ENCODE measurements at places on chromosomes 7 and 10.

- DNase-seq: no peak
Observed at GRCh38 chr7:158805937-158806336, 23.4 kb downstream of the ESYT2 start.

DNA sequence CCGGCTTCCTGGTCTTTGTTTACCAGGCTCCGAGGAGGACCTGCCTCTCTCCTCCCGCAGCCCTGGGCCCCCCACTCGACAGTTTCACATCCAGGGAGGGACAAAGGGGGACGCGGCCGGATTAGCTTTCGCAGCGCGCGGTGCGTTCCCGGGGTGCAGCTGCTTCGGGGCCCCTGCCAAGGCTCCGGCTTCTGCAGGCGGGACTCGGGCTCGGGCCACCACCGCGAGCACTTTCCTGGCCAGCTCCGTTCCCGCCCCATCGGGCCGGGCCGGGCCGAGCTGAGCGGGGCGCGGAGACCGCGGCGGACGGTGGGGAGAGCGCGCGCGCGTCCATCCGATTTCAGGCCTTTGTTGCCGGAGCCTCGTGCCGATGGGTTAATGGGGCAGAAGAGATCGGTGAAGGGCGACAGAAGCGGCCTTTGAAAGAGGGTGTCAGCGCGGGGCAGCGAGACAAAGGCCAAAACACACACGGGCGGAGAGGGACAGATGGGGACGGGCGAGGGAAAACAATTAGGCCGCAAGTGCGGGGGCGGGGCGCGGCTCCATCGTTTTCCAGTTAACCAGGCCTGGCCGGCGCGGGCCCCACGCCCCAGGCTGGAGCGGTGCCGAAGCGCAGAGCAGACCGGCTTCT, 8.5 kb upstream of the UNCX start:
- no peak for DNase-seq

GRCh38 chr7:123275036-123275753, 75.4 kb upstream of the SLC13A1 start:
- DNase-seq: no peak

- no peak for DNase-seq
Observed at GRCh38 chr10:61634746-61635145, 28.0 kb upstream of the CABCOCO1 start.

DNA sequence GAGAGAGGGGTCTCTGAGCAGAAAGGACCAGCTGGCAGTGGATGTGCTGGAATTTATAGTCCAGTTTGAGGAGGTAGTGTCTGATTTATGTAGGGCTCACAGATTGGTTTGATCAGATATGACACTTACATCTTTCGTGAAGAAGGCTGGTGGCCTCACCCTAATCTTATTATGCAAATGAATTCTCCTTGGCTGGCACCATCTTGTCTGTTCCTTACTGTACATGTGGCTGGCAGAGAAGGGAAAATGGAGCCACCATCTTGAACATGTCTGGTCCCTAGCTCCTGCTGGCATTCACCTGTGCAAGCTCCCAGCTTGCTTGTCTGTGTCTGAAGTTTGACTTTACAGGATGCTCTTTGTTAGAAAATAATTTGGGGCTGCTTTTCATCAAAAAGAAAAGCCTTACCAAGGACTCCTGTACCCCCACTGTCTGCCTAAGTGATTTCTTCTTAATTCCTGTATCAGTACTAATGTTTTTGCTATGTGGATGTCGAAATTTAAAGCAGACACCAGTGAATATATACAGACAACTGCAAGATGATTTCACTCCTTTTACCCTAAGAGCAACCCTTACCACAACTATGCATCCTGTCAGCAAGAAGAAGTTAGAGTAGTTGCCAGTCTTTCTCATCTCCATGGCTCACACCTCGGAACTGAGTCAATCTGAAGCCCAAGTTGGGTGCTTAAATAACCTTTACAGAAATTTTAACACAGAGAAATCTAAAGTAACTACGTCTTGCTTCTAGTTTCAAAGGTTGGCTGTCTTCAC, 322.0 kb upstream of the SEMA3D start:
- DNase-seq: no peak

DNA sequence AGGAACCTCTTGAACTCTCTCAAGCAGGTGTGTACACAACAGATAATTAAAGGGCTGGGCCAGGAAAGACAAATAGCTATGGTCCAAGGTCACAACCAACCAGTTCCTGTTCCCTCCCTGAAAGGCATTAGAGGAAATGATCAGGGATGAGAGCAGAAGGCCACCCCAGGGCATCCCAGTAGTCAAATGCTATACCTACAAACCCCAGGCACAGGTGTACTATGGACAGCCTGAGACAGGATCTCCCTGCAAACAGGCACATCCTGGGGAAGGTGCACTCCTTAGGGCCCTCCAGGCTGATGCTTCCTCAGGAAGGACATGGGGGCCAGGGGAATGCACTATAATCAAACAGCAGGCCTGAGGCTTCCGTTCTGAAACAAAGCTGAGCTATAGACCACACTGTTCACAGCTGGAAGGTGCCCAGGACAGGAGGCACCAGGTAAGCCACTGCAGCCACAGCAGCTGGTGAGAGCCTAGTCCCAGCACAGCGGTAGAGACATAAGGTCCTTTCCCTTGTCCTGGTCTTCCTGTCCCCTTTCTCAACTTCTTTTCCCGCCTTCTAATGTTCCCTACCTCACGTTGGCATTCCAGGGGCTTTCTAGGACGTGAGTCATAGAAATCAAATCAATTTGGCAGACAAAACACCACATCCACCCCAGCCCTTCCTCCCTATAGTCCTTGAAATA, 13.3 kb downstream of the PARP12 start:
- DNase-seq: no peak

DNA sequence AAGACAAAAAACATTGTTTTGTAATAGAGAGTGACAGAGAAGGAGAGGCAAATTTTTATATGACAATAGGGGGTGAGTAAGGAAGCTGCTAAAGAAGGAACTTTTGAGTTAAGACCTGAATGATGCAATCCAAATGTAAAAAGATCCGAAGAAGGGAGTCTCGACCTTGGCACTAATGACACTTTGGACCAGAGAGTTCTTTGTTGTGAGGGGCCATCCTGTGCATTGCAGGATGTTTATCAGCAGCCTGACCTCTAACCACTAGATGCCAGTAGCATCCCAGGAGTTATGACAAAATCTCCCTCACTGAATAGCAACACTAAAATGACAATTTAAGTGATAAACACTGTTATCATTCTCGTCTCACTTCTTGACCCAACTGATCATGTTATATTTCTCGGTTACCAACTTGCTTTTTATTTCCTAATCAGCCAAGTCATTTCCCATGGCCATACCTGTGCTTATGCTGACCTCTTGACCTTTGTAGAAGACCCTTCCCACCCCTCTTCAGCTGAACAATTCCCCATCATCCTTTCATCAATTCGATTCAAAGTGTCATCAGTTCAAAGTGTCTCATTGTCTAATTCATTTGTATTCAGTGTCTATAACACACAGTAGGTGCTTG, 30.0 kb downstream of the DGKI start:
- no peak for DNase-seq

- no peak for DNase-seq
Observed at GRCh38 chr7:9097565-9098060, 664.2 kb downstream of the NXPH1 start.

- DNase-seq: no peak
Observed at GRCh38 chr10:19541299-19541698, 274.9 kb upstream of the PLXDC2 start.

GRCh38 chr7:141042222-141043193, 27.8 kb upstream of the MRPS33 start:
- no peak for DNase-seq

- DNase-seq: no peak
Observed at GRCh38 chr7:16061630-16062029, 359.7 kb downstream of the CRPPA start.

DNA sequence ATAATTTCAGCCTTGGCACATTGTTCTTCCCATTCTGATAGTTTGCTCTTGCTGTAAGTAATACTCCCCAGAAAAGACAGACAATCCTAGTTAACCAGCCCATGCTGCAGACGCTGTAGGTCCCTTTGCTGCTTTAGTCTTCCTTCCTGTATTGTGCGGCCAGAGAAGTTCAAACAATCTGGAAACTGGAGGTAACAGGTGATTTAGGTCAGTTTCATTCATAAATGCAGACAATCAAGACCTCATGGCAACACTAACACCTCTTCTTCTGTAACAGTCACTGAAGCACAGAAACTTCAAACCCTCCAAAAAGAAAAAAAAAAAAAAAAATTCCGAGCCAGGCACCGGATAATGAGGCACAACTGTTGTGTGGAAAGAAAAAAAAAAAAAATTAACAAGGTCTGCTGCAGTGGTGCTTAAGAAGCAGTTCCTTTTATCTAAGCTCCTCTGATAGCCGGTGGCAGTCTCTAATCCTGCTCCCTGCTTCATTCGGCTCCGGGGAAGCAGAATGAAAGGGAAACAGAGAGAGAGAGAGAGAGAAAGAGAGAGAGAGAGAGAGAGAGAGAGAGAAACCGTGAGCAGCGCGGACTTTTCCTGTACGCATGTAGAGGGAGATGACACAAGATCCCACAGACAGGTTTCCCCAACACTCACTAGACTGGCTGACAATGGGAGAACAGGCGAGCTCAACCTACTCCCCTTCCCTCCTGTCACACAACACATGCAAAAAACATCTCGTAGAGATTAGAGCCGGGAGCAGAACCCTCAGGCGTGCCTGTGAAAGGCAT, at the start of gene SEMA3A:
TSS of gene SEMA3A (minus strand) at position 306 of the 788 bp plus-strand sequence. CDS start at position 103, 203 bp downstream.
- no peak for DNase-seq

- no peak for DNase-seq
Observed at GRCh38 chr10:76012716-76013327, 581.4 kb downstream of the LRMDA start.

DNA sequence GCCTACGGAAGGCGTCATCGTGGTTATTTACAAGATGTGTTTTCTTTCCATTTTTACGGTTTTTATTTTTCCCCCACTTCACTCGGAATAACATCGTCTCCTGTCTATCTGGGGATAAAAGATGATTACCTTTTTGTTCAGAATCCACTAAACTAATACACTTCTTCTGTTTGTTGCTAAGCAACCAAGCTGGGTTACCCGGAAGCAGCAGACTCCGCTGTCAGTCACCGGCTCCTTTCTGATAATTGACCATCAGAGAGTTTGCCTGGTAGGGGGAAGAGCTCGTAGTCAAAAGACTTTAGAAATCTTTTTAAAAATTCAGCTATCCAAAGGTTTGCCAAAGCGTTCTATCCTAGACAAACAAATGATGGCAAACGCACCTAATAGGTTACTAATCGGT, 75.0 kb upstream of the SFMBT2 start:
- DNase-seq: no peak

GRCh38 chr10:44574596-44575480, 189.9 kb upstream of the CXCL12 start:
- no peak for DNase-seq

- DNase-seq: no peak
Observed at GRCh38 chr10:80690434-80690833, 152.7 kb downstream of the SH2D4B start.

GRCh38 chr10:112546474-112546873, 99.5 kb downstream of the VTI1A start:
- DNase-seq: no peak

DNA sequence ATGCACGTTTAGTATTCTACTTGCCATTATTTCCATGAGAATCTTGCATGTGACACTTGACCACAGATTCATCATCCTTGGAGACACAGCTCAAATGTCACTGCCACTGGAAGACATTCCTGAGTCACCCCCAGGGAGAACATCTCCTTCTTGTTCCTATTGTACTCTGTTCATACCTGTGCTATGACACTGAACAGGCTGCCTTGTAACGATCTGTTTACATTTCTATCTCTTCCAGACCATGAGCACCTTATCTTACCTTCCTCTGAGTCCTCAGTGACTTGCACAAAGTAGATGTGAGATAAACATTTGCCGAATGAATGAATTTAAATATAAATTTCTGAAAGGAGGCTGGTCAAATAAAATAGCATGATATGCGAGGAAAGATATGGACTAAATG, 331.9 kb upstream of the LRRN3 start:
- DNase-seq: no peak

DNA sequence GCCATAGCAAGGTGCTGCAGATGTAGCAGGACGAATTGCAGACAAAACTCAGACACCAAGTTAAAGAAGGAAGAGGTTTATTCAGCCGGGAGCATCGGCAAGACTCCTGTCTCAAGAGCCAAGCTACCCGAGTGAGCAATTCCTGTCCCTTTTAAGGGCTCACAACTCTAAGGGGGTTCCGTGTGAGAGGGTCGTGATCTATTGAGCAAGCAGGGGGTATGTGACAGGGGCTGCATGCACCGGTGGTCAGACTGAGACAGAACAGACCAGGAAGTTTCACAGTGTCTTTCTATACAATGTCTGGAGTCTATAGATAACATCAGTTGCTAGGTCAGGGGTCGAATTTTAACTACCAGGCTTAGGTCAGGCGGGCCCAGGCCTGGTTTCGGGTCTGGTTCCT, 222.0 kb upstream of the C7orf33 start:
- no peak for DNase-seq

- DNase-seq: no peak
Observed at GRCh38 chr10:27506280-27506679, 2.2 kb downstream of the RAB18 start.

- DNase-seq: no peak
Observed at GRCh38 chr10:3226960-3227744, 54.6 kb upstream of the PITRM1 start.

- DNase-seq: no peak
Observed at GRCh38 chr7:128178611-128179010, 62.5 kb upstream of the LEP start.

- DNase-seq: no peak
Observed at GRCh38 chr7:91953618-91954017, 13.0 kb downstream of the AKAP9 start.

- DNase-seq: peak; percentile 39
Observed at GRCh38 chr10:130749911-130750310, 561.6 kb downstream of the TCERG1L start.

- DNase-seq: no peak
Observed at GRCh38 chr10:78250313-78251015, 216.8 kb downstream of the RPS24 start.

GRCh38 chr7:40723829-40724228, 589.0 kb downstream of the SUGCT start:
- DNase-seq: no peak

GRCh38 chr7:90736316-90736715, 140.2 kb downstream of the CDK14 start:
- DNase-seq: no peak

- DNase-seq: no peak
Observed at GRCh38 chr7:8380130-8380529, 53.3 kb upstream of the NXPH1 start.

- no peak for DNase-seq
Observed at GRCh38 chr7:26141077-26141476, 10.9 kb upstream of the NFE2L3 start.

DNA sequence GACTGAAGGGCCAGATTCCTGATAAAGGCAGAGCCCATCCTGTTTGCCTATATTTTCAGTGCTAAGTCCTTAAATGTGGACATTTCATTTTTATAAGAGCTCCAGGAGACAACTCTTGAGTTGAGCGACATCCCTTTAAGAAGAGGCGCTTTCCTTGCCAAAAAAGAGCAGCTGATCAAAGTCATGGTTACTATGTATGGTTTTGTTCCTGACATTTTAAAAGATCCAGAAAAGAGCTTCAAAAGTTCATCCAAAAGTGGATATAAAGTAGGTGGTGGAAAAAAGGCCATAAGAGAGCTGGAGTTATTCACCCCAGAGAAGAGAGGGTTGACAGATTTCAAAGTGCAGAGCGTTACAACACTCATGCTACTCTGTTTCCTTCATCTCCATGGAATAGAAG, 36.7 kb downstream of the RHOBTB1 start:
- no peak for DNase-seq
